ENCODE measurements at places on chromosomes 16 and 17. TPM values are rescaled to one million over a fixed set of nuclear protein-coding genes. Genes with fewer than 3 reads are reported as not detected.

GRCh38 chr16:27531186-27531585, 18.5 kb downstream of the GTF3C1 start:
- peaks cover 3% of the 10 kb centered on the region for H3K4me1 ChIP-seq
- H3K27me3 ChIP-seq: no peaks in the 10 kb centered on the region
- peaks cover 16% of the 10 kb centered on the region for H3K36me3 ChIP-seq
- DNase-seq: no peak

- DNase-seq: no peak
- H3K36me3 ChIP-seq: no peaks in the 10 kb centered on the region
- H3K27me3 ChIP-seq: no peaks in the 10 kb centered on the region
- H3K4me1 ChIP-seq: no peaks in the 10 kb centered on the region
Observed at GRCh38 chr16:11233727-11234376, 22.2 kb downstream of the SOCS1 start.

- no peaks in the 10 kb centered on the region for H3K36me3 ChIP-seq
- no peaks in the 10 kb centered on the region for H3K4me1 ChIP-seq
- no peak overlapping the region for H3K27ac ChIP-seq
Observed at GRCh38 chr17:36131421-36131820, 27.8 kb downstream of the CCL4 start.

GRCh38 chr17:82230609-82231311, 1.9 kb downstream of the SLC16A3 start:
- peak overlapping the region; percentile 49 for H3K4me3 ChIP-seq
- DNase-seq: peak; percentile 90
- peak overlapping the region; percentile 86 for H3K27ac ChIP-seq

Gene MMP25
- total RNA-seq: 1.7 TPM

Gene NDEL1
- total RNA-seq: 66.1 TPM

All from kidney (tissue), 22 donors.